ENCODE measurements at places on chromosomes 4 and X. TPM values are rescaled to one million over a fixed set of nuclear protein-coding genes. Genes with fewer than 3 reads are reported as not detected.

The GPRIN3 gene
- 0.41 TPM for total RNA-seq

The ANK2 gene
- 21.2 TPM for total RNA-seq

The PDHA2 gene
- not detected for total RNA-seq

The HTT gene
- 17.0 TPM for total RNA-seq

All from A172 (cell line).